ENCODE measurements at places on chromosomes 4 and X.

DNA sequence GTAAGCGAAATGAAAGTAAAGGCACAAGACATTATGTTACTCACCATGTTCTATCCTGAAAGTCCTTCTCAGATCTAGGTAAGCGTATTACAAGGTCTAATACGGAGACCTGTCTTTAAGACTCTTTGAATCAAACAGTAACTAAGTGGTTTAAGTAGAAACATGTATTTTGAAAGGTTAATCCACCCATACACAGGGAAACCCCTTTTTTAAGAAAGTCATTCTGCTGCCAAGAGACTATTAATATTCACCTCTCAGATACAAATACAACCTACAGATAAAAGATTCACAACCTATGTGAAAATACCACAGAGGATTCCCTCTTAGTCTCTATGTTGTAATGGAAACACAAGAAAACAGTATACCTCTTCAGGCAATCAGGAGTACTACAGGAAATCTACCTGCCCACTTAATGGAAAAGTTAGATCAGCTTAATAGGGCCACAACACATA is 63.2 kb upstream of the TNIP3 start:
- no peaks in the 10 kb centered on the region for H3K36me3 ChIP-seq
- H3K4me3 ChIP-seq: no peak overlapping the region
- H3K27me3 ChIP-seq: no peaks in the 10 kb centered on the region
- no peak for DNase-seq
- H3K4me1 ChIP-seq: no peaks in the 10 kb centered on the region

DNA sequence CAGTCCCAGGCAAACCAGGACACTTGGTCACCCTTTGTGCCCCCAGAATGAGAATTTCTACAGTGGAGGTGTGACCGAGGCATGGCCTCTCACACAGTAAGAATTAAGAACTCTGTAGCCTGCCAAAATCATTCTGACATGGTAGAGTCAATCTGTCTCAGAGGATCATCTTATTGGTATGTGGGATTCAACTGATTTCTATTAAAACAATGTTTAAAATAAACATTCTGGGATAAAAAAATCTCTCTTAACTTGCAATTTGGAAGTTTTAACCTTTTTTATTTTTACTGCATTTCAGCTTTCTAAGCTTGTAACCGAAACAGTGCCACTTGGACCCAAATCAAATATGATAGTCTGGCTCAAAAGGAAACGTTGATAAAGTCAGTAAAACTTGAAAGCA is 165.4 kb upstream of the LDB2 start:
- no peak overlapping the region for H3K4me3 ChIP-seq
- no peaks in the 10 kb centered on the region for H3K36me3 ChIP-seq
- H3K27ac ChIP-seq: no peak overlapping the region
- no peaks in the 10 kb centered on the region for H3K4me1 ChIP-seq
- H3K27me3 ChIP-seq: no peaks in the 10 kb centered on the region
- DNase-seq: no peak

GRCh38 chr4:59571805-59572430 is 1628.2 kb upstream of the ADGRL3 start:
- no peak for DNase-seq
- no peaks in the 10 kb centered on the region for H3K36me3 ChIP-seq
- H3K27ac ChIP-seq: no peak overlapping the region
- H3K4me3 ChIP-seq: no peak overlapping the region
- no peaks in the 10 kb centered on the region for H3K4me1 ChIP-seq

DNA sequence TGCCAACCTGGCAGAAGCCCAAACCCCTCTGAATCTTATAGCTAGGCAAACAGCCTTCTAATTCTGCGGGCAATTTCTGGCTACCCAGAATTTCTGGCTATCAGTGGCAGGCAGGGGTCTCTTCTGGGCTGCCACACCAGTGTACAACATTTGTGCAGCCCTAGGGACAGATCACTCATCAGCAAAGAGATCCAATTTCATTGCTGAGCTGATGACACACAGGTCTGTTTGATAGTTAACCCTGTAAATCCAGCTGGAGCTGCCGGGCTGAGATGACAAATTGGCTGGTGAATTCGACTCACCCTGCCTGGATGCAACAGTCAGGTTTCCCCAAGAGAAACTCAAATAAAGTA is 2.4 kb downstream of the MID1 start:
- no peak overlapping the region for H3K4me3 ChIP-seq
- no peaks in the 10 kb centered on the region for H3K36me3 ChIP-seq
- H3K27ac ChIP-seq: no peak overlapping the region
- no peaks in the 10 kb centered on the region for H3K4me1 ChIP-seq
- no peaks in the 10 kb centered on the region for H3K27me3 ChIP-seq

DNA sequence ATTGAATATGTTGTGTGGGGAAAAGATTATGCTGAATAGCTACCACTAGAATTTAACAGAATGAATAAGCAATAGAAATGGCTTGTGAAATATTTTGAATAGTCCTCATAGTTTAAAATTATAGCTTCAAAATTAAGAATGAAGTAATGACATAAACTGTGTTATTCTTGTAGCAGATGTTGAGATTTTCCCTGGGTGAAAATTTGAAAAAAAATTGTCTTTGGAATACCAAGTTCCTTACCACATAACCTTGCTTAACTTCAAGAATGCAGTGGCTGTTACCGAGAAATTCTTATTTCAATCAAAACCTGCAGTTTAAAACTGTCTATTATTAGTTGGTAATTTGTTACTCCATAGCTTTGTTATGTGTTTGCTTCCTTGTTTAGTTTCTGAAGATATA is 1268.6 kb downstream of the RAPGEF2 start:
- H3K27me3 ChIP-seq: no peaks in the 10 kb centered on the region
- DNase-seq: no peak
- H3K4me3 ChIP-seq: no peak overlapping the region

GRCh38 chr4:754221-755120 is 48.8 kb downstream of the PCGF3 start:
- no peak overlapping the region for H3K4me3 ChIP-seq
- no peaks in the 10 kb centered on the region for H3K4me1 ChIP-seq
- H3K27ac ChIP-seq: no peak overlapping the region
- no peaks in the 10 kb centered on the region for H3K27me3 ChIP-seq

- no peak overlapping the region for H3K4me3 ChIP-seq
- H3K36me3 ChIP-seq: no peaks in the 10 kb centered on the region
- H3K27me3 ChIP-seq: no peaks in the 10 kb centered on the region
- no peak for DNase-seq
- no peaks in the 10 kb centered on the region for H3K4me1 ChIP-seq
- no peak overlapping the region for H3K27ac ChIP-seq
Observed at GRCh38 chrX:154721155-154721554, 29.7 kb downstream of the GAB3 start.

- no peaks in the 10 kb centered on the region for H3K27me3 ChIP-seq
- H3K27ac ChIP-seq: no peak overlapping the region
- H3K4me1 ChIP-seq: no peaks in the 10 kb centered on the region
Observed at GRCh38 chrX:110397339-110397738, 38.7 kb downstream of the RTL9 start.

DNA sequence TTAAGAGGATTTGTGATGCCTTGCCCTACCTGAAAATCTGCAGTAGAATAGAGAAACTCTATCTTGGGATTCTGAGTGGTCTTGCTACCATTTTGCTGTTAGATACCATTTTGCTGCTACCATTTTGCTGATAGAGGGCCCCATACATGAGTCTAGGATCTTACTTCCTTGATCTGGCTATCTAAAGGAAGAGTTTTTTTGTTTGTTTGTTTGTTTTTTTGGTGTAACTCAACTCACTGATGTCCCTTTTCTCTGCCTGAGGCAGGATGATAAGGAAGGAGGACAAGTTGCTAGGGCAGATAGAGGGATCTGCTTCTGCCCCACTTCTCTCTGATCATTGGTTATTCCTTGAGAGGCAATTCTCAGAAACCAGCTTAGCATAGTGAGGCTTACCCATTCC is 31.0 kb downstream of the XK start:
- no peak overlapping the region for H3K27ac ChIP-seq
- H3K36me3 ChIP-seq: no peaks in the 10 kb centered on the region
- DNase-seq: no peak
- no peaks in the 10 kb centered on the region for H3K27me3 ChIP-seq

GRCh38 chrX:46547857-46548256 is 2.6 kb upstream of the ZNF674 start:
- no peaks in the 10 kb centered on the region for H3K4me1 ChIP-seq
- no peaks in the 10 kb centered on the region for H3K27me3 ChIP-seq
- H3K36me3 ChIP-seq: no peaks in the 10 kb centered on the region
- H3K4me3 ChIP-seq: no peak overlapping the region
- no peak overlapping the region for H3K27ac ChIP-seq

GRCh38 chr4:19301527-19301926 is 950.2 kb upstream of the SLIT2 start:
- H3K27ac ChIP-seq: no peak overlapping the region
- H3K36me3 ChIP-seq: no peaks in the 10 kb centered on the region
- no peaks in the 10 kb centered on the region for H3K4me1 ChIP-seq
- no peak for DNase-seq
- no peak overlapping the region for H3K4me3 ChIP-seq

GRCh38 chr4:69859140-69859685 is 732 bp downstream of the SULT1E1 start:
- H3K36me3 ChIP-seq: no peaks in the 10 kb centered on the region
- no peak overlapping the region for H3K27ac ChIP-seq
- no peaks in the 10 kb centered on the region for H3K4me1 ChIP-seq

DNA sequence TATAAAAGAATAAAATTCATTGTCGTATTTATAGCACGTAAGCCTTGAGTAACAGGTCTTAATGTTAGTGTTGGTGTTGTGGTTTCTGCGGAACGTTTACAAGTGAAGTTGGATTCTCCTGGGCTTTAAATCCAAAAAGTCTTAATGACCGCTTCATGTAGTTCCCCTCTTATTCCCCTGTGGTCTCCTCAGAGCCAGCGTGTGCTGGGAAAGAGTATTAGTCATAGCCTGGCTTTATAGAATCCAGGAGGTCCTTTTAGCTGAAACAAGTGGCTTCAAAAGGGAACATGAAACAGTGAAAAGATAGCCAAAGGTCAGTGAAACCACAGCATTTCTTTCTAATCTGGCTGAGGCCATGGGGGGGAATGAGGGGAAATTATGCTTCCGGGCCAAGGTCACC is 79.1 kb downstream of the CLCN4 start:
- H3K27me3 ChIP-seq: no peaks in the 10 kb centered on the region
- H3K27ac ChIP-seq: no peak overlapping the region
- H3K4me3 ChIP-seq: no peak overlapping the region
- no peak for DNase-seq

DNA sequence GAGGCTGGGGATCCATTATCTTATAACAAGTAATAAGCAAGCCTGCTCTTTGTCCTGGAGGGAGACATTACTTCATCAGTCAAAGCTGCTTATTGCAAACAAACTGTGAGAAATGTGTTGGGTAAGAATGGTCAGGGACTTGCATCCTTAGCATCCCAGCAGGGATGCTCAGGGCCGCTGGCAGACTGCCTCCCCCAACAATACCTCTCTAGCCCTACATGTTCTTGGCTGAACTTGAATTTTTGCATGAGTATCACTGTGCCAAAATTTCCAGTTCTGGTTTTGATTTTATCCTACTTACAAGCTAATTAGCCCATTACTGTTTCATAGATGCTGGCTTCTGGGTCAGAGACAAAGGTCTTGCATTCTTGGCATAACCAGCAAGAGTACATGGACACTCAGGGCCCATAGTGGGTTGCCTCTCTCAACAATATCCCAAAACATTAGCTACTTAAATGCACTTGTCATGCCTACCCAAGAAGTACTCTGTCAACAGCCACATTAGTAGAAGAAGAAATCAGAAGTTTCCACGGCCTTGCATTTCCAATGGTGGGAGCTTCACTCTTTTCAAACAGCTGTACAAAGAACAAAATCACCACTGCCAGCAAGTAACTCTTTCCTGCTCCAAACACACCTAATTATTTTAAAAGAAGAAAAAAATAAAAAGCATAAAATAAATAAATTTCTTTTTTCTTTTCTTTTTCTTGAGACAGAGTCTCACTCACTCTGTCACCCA is 41.9 kb upstream of the NEUROG2 start:
- DNase-seq: no peak
- no peak overlapping the region for H3K4me3 ChIP-seq
- no peaks in the 10 kb centered on the region for H3K36me3 ChIP-seq
- no peaks in the 10 kb centered on the region for H3K27me3 ChIP-seq
- no peaks in the 10 kb centered on the region for H3K4me1 ChIP-seq

Data from uterus (tissue), 4 donors.